Activated CD8-positive, alpha-beta T cell treated with anti-CD3 and anti-CD28 coated beads, Interleukin-2, amount 10 ng/mL, durations not matched to agents 7 days and 5 days (primary cell): ENCODE measurements at places on chromosomes 4 and X. TPM values are rescaled to one million over a fixed set of nuclear protein-coding genes. Genes with fewer than 3 reads are reported as not detected.

Gene GPR143
- not detected for total RNA-seq

Gene TMSB15A
- total RNA-seq: not detected

Gene PRPS2
- 84.5 TPM for total RNA-seq

Gene IQSEC2
- total RNA-seq: not detected

Gene ART3
- not detected for total RNA-seq

Gene PIM2
- 51.3 TPM for total RNA-seq

Gene SASH3
- 303 TPM for total RNA-seq

Gene SLC9A7
- total RNA-seq: 3.8 TPM

Gene CFAP47
- total RNA-seq: not detected

Gene STARD8
- total RNA-seq: 0.34 TPM

Gene NOX1
- not detected for total RNA-seq

Gene SMIM10L2A
- total RNA-seq: 0.58 TPM

Gene RASL11B
- 0.13 TPM for total RNA-seq

Gene XPNPEP2
- total RNA-seq: 1.7 TPM

Gene GAB3
- 10.3 TPM for total RNA-seq

Gene RHOXF2
- not detected for total RNA-seq

Gene STK32B
- total RNA-seq: not detected

Gene PGRMC2
- 37.8 TPM for total RNA-seq

Gene CYP2U1
- total RNA-seq: 2.9 TPM

Gene MID1IP1
- total RNA-seq: 63.5 TPM

Gene MAGEC2
- not detected for total RNA-seq

Gene TMEM31
- total RNA-seq: not detected

Gene SPIN2B
- 10.3 TPM for total RNA-seq

Gene RAB39B
- total RNA-seq: 7.5 TPM

Gene PPP1R2C
- not detected for total RNA-seq

Gene PABPC4L
- not detected for total RNA-seq

Gene NWD2
- not detected for total RNA-seq

Gene FHDC1
- 0.13 TPM for total RNA-seq

Gene SLC25A6
- total RNA-seq: 273 TPM

Gene FUNDC1
- total RNA-seq: 11.8 TPM
